ENCODE measurements at places on chromosomes 11 and 22. TPM values are rescaled to one million over a fixed set of nuclear protein-coding genes. Genes with fewer than 3 reads are reported as not detected.

The DEFB131B gene
- not detected for total RNA-seq

DNA sequence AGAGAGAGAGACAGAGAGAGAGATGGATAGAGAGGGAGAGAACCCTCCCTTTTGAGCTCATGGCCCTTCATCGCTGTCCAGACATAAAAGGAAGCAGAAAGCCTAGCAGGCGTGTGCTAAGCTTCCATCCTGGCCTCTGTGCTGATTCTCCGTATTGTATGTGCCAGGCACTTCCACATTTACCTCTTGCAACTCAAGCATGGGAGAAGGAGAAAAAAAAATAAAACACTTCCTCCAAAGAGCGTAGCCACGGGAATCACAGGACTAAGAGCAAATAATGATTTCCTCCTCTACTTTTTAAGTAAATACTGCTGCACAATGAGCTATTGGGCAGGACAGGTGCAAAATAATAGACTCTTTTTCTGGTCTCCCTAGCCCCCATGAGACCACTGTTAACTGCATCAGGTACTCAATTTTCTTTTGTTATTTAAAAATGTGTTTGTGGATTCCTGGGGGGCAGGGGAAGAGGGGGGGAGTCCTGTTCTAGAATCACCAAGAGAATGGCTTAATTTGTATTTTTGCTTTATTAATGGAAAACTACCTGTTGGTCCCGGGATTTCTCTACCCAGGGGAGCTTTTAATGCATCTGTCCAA is 154.3 kb downstream of the NXPE2 start:
- H3K27ac ChIP-seq, result no peak overlapping the region
- no peaks in the 10 kb centered on the region for H3K4me1 ChIP-seq
- H3K27me3 ChIP-seq, result peaks cover 9% of the 10 kb centered on the region
- H3K4me3 ChIP-seq, result no peak overlapping the region
- no peaks in the 10 kb centered on the region for H3K36me3 ChIP-seq

GRCh38 chr11:10534316-10534715 is 6.7 kb downstream of the RNF141 start:
- H3K4me1 ChIP-seq, result no peaks in the 10 kb centered on the region
- no peak overlapping the region for H3K27ac ChIP-seq
- H3K27me3 ChIP-seq, result no peaks in the 10 kb centered on the region
- peak; percentile 25 for DNase-seq

DNA sequence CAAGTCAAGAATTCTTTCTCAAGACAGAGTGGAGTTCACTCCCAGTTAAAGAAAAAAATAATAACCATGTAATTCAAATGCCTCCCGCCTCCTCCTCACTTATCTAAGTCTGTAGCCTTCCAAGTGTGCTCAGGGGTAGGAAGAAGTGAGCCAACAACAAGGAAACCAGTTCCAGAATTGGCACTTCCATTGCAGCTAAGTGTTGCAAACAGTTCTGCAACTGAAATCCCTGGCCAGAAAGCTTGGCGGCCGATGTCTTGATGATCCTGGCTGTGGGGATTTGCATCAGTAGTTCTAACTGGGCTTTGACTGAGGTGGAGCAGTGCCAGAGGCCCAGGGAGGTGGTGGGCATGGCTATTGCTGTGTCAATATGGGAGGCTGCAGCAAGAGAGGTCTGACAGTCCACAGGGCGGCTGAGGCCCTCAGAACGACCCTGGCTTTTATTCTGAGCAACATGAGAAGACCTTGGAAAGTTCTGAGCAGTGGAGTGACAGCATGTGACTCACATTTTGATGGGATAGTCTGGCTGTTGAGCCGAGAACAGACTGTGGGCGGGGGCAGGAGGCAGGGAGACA is 19.2 kb downstream of the DHCR7 start:
- no peaks in the 10 kb centered on the region for H3K36me3 ChIP-seq
- peaks cover 4% of the 10 kb centered on the region for H3K4me1 ChIP-seq
- H3K27ac ChIP-seq, result no peak overlapping the region
- DNase-seq, result peak; percentile 25
- H3K27me3 ChIP-seq, result no peaks in the 10 kb centered on the region

- DNase-seq, result no peak
- H3K27me3 ChIP-seq, result no peaks in the 10 kb centered on the region
- H3K36me3 ChIP-seq, result peaks cover 2% of the 10 kb centered on the region
- no peak overlapping the region for H3K4me3 ChIP-seq
These were observed 164.6 kb downstream of the ARHGAP42 start for GRCh38 chr11:100851584-100852152.

DNA sequence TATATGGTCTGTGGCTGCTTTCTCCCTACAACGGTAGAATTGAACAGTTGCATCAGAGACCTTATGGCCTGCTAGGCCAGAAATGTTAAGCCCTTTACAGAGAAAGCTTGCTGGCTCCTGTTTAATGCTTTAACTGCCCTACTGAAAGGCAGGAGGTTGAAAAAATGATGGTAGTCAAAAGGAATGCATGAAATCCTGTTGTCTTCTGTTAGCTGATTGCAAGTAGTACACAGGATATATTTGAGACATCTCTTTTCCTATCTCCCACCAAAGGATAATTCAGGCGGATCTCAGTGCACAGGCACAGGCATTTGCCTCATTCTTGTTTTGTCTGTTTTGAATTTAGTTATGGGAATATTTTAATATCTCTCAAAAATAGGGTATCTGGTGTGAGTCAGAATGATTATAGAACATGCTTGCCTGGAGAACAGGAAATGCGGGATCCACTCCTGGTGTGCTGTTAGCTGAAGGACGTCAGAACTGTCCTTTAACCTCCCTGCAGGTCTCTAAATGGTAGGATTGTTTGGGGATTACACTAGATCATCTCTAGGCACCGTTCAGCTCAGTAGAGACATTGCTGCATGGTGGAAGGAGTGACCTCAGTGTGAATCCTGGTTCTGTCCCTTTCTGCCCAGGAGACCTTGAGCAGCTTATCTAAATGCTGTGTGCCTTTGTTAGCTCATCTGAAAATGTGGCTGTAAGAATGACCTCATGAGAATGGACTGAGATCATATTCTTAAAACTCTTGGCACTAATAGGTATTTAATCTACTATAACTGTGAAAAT is 49.5 kb downstream of the PACS1 start:
- H3K4me3 ChIP-seq, result no peak overlapping the region
- no peaks in the 10 kb centered on the region for H3K36me3 ChIP-seq
- H3K27ac ChIP-seq, result no peak overlapping the region
- H3K27me3 ChIP-seq, result no peaks in the 10 kb centered on the region
- peaks cover 3% of the 10 kb centered on the region for H3K4me1 ChIP-seq

GRCh38 chr11:77073328-77074001 is 6.7 kb downstream of the CAPN5 start:
- H3K4me1 ChIP-seq, result peaks cover 60% of the 10 kb centered on the region
- H3K4me3 ChIP-seq, result no peak overlapping the region
- peak overlapping the region; percentile 93 for H3K27ac ChIP-seq

DNA sequence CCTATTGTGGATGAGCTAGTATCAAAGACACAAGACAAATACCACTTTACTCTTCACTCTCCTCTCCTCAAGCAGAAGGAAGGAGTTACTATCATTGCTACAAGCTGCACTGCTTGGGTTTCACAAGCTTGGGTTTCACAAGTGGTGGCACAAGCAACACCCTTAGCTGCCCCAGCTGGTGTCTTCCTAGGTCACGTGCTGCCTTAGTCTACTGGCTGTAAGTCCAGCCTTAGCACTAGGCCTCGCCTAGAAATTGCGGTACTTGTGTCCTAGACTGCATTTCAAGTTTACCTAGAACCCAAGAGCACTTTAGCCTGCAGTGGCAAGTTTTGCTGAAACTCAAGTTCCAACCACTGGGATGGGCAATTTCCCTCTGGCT is 86.6 kb downstream of the EHF start:
- no peak overlapping the region for H3K4me3 ChIP-seq
- no peak for DNase-seq
- H3K4me1 ChIP-seq, result no peaks in the 10 kb centered on the region
- H3K36me3 ChIP-seq, result no peaks in the 10 kb centered on the region

Measured in muscle of leg (tissue), 16 donors.